ENCODE measurements at places on chromosomes 5 and 9.

GRCh38 chr9:31873722-31874121, 510.7 kb upstream of the ACO1 start:
- DNase-seq, result no peak

DNA sequence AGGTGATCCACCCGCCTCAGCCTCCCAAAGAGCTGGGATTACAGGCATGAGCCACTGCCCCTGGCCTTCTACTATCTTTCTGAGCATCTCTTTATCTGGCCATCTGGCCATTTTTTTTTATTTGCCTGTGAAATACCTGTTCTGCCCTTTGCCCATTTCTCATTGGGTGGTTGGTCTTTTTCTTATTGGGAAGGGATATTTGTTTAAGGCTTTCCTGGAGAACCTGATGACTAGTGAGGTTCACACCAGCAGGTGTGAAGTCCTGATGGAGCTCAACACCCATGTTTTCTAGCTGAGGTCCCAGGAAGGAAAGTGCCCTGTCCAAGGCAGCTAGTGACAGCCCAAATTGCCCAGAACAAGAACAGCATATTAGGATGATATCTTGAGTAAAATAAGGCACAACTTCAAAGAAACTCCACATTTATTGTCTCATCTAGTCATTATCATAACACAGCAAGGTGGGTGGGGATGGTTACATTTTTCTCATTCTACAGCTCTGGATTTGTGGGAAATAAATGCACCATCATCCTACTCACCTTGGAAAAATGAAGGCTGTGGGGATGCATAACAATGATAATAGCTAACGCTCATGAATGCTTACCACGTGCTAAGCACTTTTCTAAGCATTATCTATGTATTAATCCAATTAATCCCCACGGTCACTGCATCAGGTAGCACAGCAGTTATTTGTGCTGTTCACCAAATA, 20.3 kb downstream of the SLC36A3 start:
- DNase-seq, result no peak

GRCh38 chr9:131986576-131986975, 93.1 kb downstream of the MED27 start:
- DNase-seq, result no peak

GRCh38 chr5:68683632-68684036, 410.2 kb upstream of the SLC30A5 start:
- peak; percentile 78 for DNase-seq

DNA sequence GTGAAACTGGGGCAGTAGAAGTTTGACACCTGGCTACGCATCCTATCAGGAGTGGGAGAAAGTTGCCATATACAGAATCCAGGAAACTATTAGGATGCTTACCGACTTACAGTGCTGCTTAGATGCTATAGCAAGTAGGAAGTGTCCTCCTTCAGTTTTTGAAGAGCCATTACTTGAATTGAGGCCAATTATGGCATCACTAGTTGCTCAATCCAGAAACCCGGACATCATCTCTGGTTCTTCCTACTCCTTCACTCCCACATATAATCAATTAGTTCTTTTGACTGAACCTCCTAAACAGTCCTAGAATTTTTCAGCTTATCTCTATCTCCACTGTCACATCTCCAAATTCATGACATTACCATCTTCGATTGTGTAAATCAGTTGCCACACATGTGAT, 41.8 kb upstream of the UGCG start:
- DNase-seq, result no peak

DNA sequence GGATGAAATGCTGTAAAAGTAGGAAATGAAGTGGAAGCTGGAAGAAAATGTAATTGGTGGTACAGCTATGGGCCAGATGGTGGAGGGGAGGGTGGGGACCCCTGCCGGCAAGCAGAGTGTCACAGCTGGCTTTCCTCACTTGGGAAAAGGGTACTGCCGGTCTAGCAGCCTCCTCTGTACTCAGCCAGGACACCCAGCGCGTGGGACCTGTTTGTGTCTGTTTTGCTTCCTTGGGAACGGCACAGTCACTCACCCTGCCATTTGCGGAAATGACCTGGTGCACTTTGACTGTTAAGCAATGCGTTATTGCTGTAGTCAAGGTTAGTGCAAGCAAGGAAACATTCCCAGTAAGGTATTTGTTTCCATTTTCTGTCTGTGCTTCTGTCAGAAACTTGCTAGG, 10.1 kb downstream of the TMEM252 start:
- no peak for DNase-seq

DNA sequence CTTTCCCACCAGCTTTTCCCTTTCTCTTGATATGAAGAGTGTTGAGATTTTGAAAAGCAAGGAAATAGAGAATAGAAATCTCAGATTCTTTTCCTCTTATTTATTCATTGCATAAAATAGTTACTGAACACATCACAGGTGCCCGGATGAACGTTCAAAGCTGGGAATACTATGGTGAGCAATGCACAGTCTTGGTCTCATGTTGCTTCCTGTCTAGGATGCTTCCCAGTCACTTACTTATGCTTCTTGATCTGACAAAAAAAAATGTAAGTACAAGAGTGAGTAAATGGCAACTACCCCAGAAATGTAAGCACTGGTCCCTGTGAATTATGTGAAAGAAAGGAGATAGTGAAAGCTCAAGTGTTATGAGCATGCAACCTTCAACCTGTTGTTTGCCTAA, 153.5 kb upstream of the S1PR3 start:
- DNase-seq, result no peak

- DNase-seq, result no peak
Measured at GRCh38 chr9:37542488-37542887, 33.7 kb downstream of the FBXO10 start.

DNA sequence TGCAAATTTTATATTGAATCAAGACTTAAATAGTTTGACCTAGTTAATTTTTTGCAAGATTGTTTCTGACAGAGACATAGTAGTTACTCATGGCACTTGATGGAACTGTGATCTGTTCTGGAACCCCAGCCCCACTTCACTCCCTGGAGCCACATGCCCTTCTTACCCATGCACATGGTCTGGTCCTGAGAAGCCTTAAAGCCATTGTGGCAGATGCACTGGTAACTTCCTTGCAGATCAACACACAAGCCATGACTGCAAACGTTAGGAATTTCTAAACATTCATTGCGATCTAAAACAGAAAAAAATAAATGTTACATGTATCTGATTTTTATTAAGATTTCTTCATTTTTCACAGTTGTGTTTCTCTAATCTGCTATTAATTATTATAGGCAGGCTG, 221.2 kb downstream of the SLC12A2 start:
- DNase-seq, result no peak

- no peak for DNase-seq
Measured at GRCh38 chr5:138952962-138953361, 77.8 kb upstream of the LRRTM2 start.

DNA sequence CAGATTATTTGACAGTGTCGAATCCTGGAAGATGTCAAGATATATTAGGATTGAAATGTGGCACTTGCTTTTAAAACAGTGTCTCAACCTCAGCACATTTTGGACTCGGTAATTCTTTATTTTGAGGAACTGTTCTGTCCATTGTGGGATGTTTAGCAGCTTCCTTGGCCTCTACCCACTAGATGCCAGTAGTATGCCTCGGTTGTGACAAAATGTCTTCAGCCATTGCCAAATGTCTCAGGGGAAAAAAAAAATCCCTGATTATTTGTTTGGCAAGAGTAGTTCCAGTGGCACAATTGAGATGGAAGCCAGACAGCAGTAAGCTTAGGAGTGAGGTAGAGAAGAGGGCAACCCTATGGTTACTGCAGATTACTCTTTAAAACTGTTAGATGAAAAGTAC, 694.5 kb upstream of the RIOK2 start:
- DNase-seq, result no peak

- DNase-seq, result no peak
Measured at GRCh38 chr5:166102947-166103346, 2188.5 kb upstream of the WWC1 start.

GRCh38 chr9:107636571-107637381, 147.2 kb upstream of the KLF4 start:
- no peak for DNase-seq

Data from LoVo (cell line).